IMR-90 (cell line): ENCODE measurements at places on chromosomes 1 and 21.

DNA sequence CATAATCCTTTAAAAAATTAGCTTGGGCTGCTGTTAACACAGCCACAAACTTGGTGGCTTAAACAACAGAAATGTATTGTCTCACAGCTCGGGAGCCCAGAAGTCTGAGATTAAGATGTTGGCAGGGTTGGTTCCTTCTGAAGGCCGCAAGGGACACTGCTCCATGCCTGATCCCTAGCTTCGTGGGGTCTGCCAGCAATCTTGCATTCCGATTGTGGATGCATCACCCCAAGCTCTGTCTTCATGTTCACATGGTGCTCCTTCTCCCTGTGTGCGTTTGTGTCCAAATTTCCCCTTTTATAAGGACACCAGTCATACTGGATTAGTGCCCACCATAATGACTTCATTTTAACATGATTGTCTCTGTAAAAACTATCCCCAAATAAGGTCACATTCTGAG lies 5.0 kb upstream of the HHIPL2 start:
- DNase-seq = no peak

- DNase-seq = no peak
Observed at GRCh38 chr1:94039871-94040569, 80.9 kb downstream of the ABCA4 start.

DNA sequence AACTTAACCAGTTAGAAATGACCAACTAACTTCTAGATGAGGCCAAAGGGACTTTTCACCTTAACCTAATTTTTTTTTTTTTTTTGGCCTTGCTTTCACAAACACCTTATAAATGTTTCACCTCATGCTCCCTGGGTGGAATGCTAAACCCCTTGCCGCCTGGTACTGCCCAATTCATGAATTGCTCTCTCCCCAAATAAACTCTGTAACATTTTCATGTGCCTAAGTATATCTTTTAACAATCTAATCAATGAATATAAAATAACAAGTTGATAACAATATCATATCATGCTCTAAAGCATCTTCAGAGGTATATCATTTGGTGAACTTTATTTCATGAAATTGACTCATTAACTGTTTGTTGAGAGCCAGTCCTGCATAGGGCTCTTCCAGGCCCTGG lies 10.9 kb upstream of the CNN3 start:
- no peak for DNase-seq

GRCh38 chr1:100718581-100718980 lies 961 bp upstream of the VCAM1 start:
- DNase-seq = no peak
